NCI-H510A treated with DMSO at 0.1 percent for 48 hours (cell line): ENCODE measurements at places on chromosomes 6 and 20.

DNA sequence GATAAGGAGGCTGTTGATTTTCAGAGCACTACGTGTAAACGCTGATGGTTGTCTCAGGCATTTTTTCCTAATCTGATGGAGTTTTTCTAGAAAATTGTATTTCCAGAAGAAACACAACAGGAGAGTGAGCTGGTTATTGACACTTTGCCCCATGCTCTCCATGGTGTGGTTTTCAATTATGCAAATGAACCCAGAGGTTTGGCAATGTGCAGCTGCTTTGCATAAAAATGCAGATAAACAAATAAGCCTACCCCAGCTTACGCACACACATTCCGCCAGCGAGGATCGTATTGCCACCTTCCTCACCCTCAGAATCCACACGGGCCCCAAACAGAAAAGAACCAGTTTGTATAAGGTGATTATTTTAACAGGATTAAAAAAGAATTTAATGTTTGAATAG lies 45.1 kb upstream of the FRMD1 start:
- DNase-seq: no peak

DNA sequence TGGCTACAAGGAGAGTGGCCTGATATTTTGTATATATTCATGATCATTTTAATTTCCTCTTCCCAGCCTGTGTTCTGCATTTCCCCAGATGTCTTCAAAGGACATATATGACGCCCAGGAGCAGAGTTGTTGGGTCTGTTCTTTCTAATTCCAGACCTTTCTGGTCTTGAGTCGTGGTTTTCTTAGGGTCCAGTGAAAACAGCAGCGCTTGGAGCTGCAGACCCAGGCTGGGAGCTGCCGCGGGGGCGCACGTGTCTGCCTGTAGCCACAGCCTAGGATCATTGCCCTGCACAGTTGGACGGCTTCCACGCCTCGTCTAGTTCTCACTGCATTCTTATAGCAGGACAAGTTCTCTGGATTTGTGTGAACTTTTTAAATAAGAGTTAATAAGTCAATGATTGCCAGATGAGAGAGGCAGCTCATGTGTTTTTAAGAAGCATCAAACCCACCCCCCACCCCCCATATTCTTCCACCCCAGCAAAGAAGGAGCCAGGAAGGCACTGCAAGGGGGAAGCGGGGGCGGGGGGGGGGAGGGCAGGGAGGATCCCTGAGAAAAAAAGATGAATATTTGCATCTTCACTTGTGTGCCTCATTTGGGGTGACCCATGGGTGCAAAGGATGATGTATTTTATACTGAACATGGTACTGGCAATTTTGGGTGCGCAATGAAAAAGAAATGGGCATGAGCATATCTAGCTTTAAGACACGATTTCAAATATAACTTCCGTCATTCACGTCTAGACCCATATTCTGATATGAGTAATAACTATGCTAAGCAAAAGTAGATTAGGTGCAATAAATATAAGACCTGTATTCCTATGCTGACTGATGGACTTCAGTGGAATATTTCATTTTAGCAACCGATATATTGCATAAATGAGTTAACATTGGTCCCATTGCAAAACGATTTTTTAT lies 160.0 kb downstream of the TBXT start:
- peak; percentile 15 for DNase-seq

GRCh38 chr6:48961781-48962415 lies 501.2 kb downstream of the MMUT start:
- peak; percentile 71 for DNase-seq

- DNase-seq: no peak
Measured at GRCh38 chr6:53962646-53963045, 148.6 kb upstream of the MLIP start.

DNA sequence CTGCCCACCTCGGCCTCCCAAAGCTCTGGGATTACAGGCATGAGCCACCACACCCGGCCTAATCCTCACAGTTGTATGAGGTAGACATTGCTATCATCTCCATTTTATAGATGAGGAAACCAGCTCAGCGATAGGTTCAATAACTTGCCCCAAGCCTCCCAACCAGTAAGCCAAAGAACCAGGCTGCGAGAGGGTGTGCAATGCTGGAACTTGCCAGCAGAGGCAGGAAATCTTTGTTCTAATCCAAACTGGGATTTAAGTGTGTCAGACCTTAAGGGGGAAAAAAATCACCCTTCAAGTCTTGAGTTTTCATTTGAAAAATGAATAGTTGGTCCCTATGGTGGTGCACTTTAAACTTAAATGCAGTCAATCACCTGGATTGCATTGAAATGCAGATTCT lies 20.1 kb upstream of the RNGTT start:
- DNase-seq: no peak

DNA sequence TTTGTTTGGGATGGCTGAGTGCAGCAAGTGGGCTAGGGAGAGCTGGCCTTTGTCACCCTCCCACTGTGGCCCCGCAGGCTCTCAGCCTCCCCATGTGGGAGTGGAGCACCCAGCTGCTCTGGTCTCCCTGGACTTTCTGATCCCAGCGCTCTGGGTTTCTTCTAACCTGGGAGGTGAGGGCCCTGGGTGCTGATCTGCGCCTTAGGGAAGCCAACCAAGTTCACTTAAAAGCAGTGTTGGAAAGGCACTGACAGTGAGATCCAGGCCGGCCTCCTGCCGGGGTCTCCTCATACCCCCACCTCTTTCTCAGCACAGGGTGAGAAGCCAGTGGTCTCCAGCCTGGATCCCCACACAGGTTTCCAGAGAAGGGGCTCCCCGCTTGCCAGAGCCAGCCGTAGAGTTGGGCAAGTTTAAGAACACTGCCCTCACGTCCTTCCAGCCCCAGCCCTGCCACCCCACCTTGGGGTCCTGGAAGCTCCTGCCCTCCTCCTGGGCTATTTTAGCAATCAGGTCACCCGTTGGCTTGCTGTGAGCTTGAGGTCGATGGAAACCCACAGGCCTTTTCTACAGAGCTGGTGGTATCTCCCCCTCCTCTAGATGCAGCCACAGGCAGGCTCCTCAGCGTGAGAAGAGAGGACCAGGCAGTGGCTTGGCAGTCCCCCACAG lies 9.6 kb downstream of the C20orf203 start:
- DNase-seq: no peak

DNA sequence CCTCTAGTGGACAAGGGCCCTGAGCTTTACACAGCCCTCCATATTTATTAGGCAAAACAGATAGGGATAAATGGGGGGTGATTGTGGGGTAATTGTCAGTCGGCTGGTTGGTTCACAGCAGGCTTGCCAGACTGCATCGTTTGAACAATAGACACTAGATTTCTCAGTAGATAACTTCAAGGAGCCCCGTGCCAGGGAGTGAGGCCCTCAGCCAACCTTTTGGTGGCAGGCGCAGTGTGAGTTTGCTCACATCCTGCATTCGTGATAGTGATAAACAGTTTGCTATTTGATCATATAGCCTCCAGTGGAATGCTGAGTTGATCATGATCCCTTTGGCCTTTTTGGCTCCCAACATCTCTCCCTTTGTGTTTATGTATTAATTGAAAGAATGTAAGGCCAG lies 3.6 kb upstream of the ABHD12 start:
- DNase-seq: no peak

GRCh38 chr6:35391240-35391968 lies 49.0 kb downstream of the PPARD start:
- no peak for DNase-seq

- no peak for DNase-seq
Measured at GRCh38 chr6:130936933-130937332, 109.7 kb downstream of the SMLR1 start.

DNA sequence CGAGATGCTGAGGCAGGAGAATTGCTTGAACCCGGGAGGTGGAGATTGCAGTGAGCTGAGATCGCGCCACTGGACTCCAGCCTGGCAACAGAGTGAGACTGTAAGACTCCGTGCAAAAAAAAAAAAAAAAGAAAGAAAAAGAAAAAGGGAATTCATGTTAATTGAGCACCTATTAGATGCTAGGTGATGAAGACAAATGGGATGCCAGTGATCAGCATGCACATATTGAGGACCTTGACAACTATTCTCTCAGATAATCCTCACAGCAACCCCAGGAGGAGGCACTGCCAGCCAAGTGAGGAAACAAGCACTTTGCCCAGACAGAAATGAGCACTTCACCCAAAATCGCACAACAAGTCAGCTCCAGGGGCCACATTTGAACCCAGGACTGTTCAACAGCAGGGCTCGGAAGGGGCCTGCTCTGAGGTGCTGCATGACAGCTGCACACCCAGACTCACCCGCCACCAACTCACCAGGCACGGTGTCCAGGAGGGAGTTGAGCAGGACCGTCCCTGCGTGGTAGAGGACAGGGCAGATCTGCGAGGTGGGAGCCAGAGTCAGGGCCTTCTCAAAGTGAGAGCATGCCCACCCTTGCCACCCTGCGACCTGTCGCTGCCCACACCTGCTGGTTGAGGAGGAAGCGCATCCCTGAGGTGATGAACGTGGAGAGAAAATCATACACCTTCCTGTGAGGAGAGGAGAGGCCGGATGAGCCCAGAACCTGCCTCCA lies 4.6 kb downstream of the PLTP start:
- DNase-seq: no peak

DNA sequence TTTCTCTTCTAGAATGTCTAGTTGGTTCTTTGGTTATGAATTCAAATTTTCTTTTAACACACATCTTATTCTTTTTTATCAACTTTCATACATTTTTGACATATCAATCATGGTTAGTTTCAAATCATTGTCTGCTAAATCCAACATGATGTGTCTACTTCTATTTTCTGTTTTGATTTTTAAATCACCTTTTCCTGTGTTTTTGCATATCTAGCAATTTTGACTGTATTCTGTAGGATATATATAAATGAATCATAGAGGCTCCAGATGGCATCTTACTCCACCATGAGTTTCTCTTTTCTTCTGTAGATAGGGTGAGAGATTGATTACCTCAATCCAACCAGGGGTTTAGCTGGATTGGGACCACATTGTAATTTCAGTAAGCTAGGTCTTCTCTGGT lies 34.3 kb upstream of the CARMIL1 start:
- no peak for DNase-seq

DNA sequence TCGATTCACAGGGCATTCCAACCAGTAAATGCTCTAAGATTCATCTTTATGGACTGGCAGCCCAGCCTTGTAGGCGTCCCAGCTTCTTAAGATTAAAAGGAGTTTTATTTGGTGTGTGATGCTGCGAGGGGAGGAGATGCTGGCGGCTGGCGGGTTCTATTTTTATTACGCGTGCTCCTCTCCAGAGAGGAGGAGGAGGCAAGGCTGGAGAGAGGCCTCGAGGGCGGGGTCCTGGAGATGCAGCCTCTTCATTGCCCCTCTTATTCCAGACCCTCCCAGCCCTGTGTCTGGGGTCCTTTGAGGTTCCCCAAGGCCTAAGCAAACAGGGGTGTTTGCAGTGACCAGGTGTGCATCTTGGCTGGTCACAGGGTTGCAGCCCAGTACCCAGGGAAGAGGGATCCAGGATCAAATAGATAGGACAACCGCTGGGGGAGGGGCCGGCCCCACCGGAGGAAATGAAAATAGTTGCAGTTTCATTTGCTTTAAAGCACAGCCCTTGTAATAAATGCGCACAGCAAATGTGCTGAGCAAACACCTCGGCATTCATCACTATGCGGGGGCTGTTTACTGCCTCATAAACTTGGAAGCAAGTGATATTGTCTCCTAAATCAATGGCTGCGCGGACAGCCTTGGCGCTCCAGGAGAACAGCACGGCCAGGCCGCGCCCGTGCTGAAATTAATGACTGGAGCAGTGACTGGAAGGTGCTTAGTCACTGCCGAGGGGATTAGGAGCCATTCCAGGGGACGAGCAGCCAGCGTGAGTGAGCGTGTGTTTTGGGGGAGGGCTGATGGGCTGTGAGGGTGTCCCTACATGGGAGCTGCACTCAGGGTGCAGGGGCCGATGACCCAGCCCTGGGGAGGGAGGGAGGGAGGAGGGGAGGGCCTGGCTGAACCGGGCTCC lies 83.0 kb downstream of the TMEM242 start:
- peak; percentile 74 for DNase-seq

- no peak for DNase-seq
Measured at GRCh38 chr20:39347626-39348025, 385.5 kb downstream of the DHX35 start.

DNA sequence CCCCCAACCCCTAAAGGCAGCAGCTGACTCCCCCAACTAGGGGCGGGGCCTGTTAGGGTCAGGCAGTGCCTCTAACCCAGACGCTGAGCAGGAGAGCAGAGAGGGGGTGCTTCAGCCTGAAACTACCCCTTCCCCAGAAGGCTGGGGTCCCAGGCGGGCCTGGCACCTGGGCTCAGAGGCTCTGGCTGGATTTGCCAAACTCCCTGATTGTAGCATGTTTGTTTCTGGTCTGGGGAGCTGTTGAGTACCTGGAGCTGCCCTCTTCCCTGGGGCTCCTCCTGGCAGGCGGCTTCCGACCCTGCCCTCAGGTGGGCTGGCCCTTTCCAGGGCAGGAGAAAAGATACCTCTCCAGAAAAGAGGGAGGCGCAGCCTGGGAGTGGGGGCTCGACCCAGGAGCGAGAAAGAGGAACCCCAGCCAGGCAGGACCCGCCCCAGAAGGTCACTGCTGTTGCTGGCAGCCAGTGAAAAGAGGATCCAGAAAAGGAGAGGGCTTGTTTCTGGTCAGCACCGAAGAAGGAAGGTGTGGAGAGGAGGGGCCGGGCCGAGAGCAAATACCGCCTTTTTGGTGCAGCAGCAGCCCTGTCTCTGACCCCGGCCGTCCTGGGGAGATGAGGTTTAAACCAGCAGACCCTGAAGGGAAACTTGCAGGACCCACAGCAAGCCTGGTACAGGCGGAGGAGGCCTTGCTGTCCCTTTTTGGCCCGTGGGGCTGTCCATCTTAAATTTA lies 810 bp upstream of the ABHD16B start:
- DNase-seq: no peak

DNA sequence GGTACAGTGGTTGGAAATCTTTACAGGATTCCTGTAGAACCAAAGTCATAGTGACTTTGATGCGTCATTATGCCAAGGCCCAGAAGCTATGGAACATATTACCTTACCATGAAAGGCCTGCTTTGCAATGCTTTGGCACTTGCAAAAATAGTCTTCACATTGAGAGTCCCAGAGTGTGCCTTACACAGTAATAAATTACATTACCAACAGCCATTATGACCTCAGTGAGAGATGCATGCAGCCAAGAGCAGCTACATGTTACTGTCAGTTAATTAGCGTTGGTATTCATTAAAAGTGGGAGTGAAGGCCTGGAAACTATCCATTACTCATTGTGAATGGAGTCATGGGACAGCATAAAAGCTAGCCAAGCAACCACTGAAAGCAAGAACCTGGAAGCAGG lies 39.2 kb upstream of the HDDC2 start:
- no peak for DNase-seq

GRCh38 chr6:147222160-147222838 lies 18.1 kb downstream of the STXBP5 start:
- DNase-seq: no peak

- no peak for DNase-seq
Measured at GRCh38 chr6:27138837-27139755, 108.4 kb upstream of the PRSS16 start.
